ENCODE measurements at places on chromosomes 3 and 15.
A peak's percentile ranks its signal among the peaks of the same experiment; 100 is the strongest.

DNA sequence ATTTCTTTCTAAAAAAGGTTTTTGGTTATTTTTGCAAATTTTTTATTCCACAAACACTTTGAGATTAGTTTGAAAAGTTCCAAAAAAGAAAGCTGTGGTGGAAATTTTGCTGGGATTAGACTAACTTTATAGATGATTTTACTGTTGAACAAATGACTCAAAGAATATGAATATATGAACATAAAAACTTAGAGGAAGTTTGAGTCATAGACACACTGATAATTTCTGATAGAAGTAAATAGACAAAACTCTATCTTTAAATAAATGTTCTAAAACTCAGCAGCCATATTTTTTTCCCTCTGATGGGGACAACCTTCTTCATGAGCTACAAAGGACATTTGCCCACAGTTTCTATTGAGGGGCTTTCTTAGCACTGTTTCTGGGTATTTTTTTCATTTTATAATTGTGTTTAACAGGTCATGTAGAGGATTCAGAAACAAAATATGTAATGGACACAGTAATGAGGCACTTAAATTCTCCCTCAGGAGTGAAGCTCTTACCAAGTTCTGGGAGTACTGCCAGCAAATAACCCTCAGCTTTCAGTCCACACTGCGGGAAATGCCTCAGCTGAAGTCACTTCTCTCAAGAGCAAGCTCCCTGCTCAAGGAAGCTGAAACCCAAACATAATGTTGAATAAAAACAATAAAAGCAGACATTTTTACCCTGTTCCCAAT lies 157.6 kb downstream of the NFKBIZ start:
- DNase-seq = peak; percentile 74

DNA sequence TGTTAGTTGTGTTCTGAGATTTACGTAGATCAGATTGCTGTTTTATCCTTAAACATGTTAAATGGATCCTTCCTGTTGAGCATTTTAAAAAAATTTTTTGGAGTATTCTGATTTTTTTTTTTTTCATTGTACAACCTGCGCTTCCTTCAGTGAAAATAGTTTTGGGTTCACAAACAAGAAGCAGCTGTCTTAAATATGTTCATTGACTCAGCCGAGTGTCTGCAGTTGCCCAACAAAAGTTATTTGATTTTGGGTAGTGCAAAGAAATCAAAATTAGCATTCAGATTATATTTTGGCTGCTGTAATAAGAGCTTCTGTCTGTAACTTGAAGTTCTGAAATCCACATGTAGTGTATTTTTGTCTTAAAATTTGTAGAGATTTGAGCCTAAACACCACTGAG lies 148.2 kb downstream of the BBX start:
- no peak for DNase-seq

GRCh38 chr3:71360180-71360579 lies 223.3 kb downstream of the FOXP1 start:
- no peak for DNase-seq

DNA sequence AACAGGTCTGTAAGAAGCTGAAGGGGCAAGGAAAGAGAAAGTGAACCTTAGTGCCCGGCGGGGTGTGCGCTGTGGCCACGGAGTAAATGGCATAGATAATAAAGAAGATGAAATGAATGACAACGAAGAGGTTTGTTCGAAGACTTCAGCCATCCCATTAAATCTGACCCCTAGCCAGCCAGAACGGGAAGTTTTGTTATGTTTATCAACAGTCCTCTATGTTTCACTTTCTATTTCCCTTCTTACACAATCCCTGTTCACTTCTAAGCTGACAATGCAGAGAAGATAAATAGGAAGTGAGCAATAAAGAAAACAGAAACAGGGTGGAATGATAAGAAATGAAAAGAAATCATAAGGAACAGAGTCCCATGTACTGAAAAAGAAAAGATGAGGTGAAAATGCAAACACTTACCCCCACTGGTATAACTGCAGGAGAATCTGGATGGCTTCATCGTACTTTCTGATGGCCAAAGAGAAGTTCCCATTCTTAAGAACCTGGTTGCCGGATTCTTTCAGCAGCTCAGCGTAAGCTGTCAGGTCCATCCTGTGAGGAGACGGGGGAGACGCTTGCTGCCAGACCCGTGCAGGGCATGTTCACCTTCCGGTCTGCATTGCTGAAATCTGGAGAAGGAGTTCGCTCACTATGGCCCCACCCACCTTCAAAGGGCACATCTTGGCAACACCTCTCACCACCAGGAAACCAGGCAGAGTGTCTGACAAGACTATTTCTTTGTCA lies 36.8 kb downstream of the TRANK1 start:
- DNase-seq = peak; percentile 72

DNA sequence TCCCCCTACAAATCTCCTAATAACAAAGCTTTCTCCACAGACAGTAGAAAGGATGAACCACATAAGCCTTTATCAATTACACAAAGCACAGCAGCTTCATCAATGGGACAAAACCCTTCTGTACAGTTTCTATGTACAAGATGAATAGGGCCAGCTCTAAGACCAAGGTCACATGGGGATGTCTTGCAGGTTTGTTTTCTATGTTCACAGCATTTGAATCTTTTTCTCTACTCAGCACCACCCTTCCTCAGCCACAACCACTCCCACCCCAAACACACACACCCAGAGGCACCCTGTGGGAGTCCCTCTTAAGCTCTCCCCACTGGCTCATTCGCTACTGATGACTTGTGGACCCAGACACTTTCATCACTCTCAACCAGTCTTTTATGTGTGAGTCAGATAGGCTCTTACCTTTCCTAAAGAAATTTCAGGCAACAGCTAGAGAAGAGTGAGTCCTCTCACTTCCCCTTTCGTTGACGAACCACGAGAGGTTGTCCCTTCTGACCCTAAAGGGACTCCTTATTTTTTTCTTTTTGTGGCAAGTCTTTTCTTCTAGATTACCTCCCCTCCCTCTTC lies 57.9 kb downstream of the ARHGAP31 start:
- DNase-seq = no peak

- DNase-seq = no peak
These were observed 44.1 kb downstream of the UMPS start for GRCh38 chr3:124774327-124774718.

- no peak for DNase-seq
These were observed 500 bp downstream of the PARP6 start for GRCh38 chr15:72271895-72272212.

GRCh38 chr3:124653071-124653796 lies 77.0 kb upstream of the UMPS start:
- DNase-seq = no peak

DNA sequence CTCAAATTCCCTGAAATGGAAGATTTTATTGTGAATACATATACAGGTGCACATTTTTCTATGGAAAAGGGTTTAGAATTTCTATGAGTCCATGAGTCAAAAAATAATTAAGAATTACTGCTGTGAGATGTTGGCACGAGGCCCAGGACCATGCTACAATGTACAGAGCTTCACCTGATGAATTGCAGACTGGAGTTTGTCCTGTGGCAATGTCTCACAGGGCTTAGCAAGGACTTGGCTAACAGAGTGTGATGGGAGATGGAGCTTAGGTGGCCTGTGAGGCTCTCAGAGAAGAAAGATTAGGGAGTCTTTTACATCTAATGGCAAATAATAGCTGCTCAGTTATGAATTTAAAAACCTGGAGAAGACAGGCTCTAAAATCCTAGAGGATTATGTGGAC lies 219.5 kb upstream of the CBLB start:
- no peak for DNase-seq

- DNase-seq = peak; percentile 88
These were observed 111.9 kb downstream of the ETFA start for GRCh38 chr15:76199106-76200082.

GRCh38 chr3:6739288-6739687 lies 121.6 kb upstream of the GRM7 start:
- no peak for DNase-seq

DNA sequence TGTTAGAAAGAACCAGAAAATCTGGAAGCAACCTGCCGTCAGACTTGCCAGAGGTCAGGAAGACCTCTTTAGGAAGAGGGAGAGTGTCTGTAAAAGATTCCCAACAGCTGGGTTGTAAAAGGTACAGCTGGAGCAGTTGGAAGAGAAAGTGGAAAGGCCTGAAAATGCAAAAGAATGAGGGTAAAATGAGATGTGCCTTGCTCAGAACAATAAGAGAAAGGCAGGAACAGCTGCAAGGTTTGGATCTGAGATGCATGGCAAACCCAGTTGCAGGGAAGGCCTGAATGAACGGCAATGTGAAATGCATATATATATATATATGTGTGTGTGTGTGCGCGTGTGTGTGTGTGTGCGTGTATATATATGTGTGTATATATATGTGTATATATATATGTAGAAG lies 88.1 kb downstream of the ZIC1 start:
- no peak for DNase-seq

GRCh38 chr15:50302581-50302980 lies 37.1 kb upstream of the HDC start:
- no peak for DNase-seq

GRCh38 chr3:39346785-39347585 lies 17.5 kb downstream of the CCR8 start:
- DNase-seq = no peak

- no peak for DNase-seq
These were observed 89.3 kb downstream of the ALCAM start for GRCh38 chr3:105456017-105456416.

DNA sequence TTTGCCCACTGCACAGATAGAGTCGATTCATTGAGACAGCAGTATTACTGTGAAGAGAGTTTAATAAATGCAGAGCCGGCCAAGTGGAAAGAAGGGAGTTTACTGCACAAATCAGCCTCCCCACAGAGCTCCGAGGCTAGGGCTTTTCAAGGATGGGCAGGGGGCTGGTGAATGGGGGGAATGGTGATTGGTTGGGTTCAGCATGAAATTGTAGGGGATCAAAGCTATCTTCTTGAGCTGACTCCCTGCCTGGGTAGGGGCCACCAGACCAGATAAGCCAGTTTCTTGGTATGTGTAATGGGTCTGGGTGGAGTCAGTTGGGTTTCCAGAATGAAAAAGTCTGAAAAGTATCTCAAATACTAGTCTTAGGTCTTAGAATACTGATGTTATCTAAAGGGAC lies 66.6 kb downstream of the SYNPR start:
- no peak for DNase-seq

All from sigmoid colon (tissue), 7 donors.